ENCODE measurements at places on chromosomes 3 and 15.

- no peak for DNase-seq
Measured at GRCh38 chr15:27855137-27855536, 244.0 kb downstream of the OCA2 start.

- DNase-seq = no peak
Measured at GRCh38 chr3:190436331-190436730, 13.4 kb downstream of the TMEM207 start.

GRCh38 chr15:78243491-78243941 is 9.2 kb upstream of the ACSBG1 start:
- no peak for DNase-seq

GRCh38 chr3:157101486-157101885 is 58.5 kb downstream of the CCNL1 start:
- no peak for DNase-seq

DNA sequence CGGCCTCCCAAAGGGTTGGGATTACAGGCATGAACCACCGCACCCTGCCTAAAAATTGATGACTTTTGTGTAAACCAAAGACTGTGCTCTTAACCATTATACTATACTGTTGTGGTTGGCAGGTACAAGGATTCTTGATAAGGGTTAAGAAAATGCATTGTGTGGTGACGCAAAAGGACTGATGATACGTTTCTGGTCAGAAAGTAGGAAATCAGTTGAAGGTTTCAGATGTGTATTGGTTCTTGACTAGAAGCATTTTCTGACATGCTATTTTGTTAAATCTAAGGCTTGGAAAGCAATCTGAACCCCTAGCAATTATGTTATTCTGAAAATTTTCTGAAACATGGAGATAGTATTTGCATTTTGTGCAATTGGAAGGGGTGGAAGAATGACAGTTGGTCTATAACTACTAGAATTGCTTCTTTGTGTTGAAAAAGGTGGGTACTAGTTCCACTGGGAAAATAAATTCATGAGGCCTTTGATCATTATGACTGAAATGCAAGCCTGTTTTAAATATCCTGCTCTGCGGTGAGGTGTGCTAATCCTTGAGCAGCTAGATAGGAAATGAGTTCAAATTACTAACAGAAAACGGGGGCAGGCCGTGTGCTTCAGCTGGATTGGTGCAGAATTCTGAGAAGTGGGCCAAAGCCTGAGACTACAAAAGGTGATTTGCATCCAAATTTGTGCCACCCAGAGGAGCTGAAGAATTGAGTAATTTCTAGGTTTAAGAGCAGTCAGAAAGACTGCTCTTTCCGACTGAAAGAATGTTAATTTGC is 66.0 kb upstream of the LRRFIP2 start:
- no peak for DNase-seq

GRCh38 chr3:172046268-172046915 is 7.0 kb downstream of the FNDC3B start:
- no peak for DNase-seq

- DNase-seq = no peak
Measured at GRCh38 chr15:41032079-41032328, 78.7 kb downstream of the CHAC1 start.

DNA sequence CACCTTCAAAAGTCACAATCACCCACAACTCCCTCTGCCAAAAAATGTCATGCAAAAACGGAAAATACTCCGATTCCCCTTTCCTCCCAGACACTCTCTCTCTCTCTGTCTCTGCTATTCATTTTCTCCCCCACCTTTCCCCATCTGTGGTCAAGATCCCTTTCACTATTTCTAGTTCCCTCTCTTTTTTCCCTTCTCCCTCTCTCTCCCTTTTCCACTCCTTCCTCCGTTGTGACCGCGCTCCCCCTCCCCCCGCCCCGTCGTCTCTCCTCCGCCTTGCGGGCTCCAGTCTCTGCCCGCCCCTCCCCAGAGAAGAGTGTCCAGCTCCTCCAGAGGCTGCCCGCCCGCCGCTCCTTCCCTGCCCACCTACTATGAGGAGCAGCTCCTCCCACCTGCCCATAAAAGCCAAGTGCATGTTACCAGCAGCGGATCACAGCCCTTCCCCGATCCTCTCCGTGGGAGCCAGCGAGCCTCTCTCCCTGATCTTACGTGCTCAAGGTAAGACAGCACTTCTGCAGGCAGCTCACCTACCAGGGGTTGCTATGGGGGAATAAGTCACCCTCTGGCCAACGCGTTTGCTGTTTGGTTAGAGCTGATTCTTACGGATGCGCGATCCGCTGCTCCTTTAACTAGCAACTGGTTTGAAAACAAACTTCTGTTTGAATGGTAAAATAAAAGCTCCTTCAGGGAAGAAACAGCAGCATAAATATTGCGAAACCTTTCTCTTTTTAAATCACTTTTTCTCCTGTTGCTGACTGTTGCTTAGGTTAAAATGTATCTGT is at the start of gene COL8A1:
Gene COL8A1, plus strand, starts transcription at position 428 of the 782 bp plus-strand sequence. CDS start 152,089 bp downstream, outside the sequence.
- peak; percentile 28 for DNase-seq

DNA sequence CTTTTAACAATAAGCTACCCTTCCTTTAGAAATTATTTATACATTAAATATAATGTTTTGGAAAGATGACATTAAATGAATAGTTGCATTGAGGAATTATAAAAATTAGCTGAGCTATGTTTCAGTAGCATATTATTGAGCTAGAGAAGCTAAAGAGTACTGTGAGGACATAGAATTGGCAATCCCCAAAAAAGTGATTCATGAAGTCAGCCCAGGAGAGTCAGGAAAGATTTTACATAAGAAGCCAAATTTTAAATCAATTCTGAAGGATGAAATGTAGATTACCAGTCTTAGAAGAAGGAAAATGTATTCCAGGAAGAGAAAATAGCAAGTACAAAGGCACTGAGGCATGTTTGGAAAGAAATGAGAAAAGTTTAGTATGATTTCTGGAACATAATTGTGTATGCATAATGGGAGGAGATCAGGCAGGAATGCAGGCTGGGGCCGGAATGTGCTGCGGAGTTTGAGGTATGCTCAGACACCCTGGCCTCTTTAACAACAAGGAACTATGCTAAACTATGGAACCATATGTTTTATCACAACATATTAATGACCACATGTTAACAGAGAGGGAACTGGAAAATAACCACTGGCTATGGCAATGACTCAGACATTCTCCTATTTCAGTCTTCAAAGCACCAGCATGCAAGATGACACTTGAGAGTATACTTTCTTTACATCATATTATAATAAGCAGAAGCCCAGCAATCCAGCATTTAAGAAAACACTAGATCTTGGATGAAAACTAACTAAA is 103.3 kb upstream of the COL8A1 start:
- no peak for DNase-seq

GRCh38 chr3:193737191-193737751 is 144.3 kb downstream of the OPA1 start:
- DNase-seq = no peak

DNA sequence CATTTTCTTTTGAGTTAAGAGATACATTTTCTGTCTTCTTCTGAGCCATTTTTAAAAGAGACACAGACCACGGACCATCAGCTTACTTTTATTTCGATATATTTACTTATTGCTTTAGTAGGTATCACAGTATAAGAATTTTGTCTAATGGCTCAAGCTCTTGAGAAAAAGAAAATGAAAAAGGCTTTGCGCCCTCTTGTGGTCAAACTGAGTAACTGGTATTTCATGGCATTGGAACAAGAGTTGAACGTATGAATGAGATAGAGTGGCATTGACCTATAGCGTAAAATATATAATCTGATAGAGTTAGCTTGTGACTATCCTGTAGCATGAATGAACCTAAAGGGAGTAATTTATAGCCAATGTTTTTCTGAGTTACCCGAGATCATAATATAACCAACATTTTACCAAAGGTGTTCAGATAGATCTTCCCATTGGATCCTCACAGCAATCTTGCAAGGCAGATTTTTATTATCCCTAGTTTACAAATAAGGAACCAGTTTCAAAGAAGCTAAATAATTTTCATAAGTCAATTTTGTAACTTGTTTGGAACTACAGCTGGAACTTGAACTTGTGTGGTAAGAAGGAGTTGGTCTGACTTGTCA is 154.6 kb downstream of the POLR2M start:
- peak; percentile 50 for DNase-seq

Data from endothelial cell (in vitro differentiated cells).